ENCODE measurements at places on chromosomes 3 and 15.

DNA sequence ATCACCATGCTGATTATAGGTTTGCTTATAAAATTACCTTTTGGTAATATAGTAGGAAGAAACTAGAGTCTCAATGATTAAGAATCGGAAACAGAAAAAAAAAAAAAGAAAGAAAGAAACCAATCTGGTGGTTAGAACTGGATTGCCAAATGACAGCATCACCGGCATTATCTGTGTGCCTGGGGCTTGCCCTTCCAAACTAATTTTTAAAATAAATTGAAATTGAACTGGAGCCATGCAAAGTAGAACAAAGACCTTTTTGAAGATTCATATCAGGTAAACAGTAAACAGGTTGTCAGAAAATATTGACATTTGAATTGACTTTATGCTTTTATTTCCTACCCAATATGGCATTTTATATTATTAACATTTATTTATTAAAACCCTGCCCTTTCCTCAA lies 11.2 kb upstream of the CPB1 start:
- no peak for DNase-seq

DNA sequence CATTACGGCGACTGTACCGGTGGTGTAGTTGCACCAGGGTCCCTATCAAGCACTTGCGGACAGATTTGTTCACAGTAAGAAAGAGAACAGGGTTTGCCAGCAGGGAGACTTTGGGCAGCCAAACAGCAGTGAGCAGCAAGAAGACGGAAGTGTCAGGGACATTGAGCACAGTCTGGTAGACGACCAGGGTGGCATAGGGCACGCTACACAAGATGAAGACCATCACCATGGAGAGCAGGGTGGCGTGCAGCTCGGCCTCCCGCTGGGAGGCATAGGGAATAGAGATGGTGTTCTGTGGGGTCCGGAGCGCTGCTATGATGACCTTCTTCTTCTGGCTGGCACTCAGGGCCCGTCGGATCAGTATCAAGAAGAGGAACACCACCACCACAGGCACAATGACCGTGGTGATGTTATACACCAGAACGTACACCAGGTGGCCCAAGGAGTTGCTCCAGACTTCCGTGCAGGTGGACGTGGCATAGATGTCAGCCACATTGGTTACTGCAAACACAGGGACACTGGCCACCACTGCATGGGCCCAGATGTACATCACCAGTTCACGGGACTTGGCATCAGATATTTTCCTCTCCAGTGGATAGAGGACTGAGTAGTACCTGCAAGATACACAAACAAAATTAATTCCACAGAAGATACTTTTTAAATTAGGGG lies 19.1 kb upstream of the FSIP1 start:
- no peak for DNase-seq

- no peak for DNase-seq
Measured at GRCh38 chr3:176193032-176193730, 1004.1 kb downstream of the TBL1XR1 start.

DNA sequence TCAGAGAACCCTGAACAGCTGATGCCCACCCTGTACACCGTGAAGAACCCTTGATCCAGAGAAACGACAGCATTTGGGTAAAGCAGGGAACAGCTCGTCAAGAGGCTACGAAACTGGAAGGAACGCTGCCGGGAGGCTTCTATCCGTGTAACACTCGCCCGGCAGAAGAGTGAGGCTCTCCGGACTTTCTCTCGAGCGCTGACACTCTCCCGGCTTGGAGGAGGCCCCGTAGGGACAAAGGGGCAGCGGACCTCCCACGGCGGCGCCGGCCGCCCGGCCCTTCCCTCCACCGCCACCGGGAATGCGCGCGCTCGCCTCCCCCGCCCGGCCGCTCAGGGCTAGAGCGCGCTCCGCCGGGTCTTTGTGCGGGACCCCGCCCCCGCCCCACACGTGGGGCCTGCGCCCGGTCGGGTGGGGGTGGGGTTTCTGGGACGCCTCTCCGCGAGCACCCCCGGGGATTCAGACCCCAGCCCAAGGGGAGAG lies 1.7 kb downstream of the HYAL2 start:
- peak; percentile 82 for DNase-seq

DNA sequence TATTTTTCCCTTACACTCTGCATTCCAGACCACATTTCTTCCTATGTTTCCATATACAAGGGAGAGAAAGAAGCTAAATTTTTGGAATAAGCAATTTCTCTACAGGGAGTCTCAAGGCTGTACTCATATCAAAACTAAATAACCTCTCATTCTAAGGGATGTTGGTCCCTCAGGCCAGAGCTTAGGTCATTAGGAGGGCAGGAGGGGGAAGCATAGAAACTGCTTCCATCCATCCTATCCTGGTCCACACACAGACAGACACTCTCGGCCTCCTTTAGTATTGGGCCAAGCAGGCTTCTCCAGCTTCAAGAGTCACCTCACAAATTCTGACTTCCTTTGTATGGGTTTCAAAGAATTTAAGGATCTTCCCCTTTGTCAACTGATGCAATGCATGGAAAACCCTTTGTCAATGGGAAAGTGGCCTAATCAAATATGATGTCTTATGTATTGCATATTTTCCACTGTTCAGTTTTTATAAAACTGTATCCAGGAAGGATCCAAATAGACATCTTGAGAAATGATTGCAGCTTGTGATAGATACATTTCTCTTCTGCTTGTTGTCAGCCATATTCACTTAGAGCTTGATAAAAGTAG lies 140.7 kb upstream of the RARB start:
- DNase-seq, result no peak

DNA sequence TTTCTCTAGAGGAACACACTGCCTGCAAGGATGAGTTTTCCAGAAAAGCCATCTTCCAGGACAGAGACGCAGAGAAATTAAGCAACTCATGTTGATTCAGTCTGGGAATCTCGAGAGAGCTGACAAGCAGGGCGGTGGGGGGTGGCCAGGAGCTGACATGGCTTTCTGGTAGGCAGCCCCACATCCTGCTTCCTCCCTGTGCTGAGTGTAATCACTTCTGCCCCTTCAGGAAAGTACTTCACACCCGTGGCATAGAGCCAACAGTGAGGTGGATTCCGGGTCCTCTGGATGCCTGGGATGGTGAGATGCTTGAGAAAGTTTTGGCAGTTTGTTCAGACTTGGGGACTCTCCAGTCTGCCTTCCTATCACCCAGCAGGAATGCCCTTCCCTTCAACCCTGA lies 221.1 kb downstream of the SLCO3A1 start:
- peak; percentile 70 for DNase-seq

GRCh38 chr3:68234076-68234780 lies 579.8 kb upstream of the SUCLG2 start:
- no peak for DNase-seq

GRCh38 chr3:15347737-15348110 lies 15.3 kb upstream of the SH3BP5 start:
- no peak for DNase-seq

- no peak for DNase-seq
Measured at GRCh38 chr3:79380581-79380980, 387.2 kb downstream of the ROBO1 start.

DNA sequence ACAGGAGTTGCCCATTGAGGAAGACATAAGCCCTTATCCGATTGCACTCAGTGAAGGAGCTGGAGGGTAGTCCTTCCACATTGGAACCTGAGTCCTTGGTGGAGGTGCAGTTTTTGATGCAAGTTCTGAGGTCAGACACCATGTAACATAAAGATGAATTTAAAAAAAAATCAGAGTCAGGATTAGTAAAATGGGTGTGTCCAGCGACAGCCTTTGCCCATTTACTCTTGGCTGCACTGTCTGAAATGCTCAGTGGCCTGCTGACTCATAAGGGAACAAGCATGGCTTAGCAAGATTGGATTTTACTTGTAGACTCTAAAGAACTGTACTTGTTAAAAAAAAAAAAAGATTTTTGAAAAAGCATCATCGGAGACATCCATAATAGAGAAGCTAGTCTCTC lies 241.1 kb upstream of the TOPAZ1 start:
- no peak for DNase-seq

DNA sequence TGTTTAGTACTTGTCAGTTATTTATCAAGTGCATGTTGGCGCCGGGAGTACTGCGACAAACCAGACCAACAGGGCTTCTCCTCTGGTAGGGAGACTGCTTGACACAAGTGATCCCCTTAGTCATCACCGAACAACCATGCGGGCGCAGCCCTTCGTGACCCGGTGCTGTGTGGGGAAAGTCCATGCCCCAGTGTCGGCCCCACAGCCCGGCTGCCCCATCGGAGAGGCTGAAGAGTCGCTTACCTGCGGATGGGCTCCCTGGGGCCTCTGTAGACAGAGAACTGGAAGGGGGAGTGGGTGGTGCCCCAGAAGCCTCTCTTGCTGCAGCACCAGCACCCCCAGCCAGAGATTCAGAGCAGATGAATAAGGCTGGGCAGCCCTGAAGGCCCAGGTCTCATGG lies 90.3 kb upstream of the PRR23E start:
- DNase-seq, result no peak

DNA sequence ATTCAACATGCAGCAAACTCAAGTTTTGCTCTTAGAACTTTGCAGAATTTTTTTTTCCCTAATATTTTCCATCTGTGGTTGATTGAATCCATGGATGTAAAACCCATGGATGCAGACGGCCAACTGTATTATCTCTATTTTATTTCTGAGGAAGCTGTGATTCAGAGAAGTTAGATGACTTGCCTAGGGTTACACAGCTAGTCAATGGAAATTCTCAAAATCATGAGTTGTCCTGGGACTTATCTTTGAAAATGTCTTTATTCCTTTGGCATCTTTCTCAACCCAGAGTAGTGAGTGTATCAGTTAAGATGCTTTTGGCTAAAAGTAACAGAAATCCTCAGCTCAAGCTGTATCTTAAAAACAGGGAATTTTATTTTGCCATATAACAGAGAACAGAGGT lies 107.9 kb upstream of the GALNT15 start:
- DNase-seq, result no peak

DNA sequence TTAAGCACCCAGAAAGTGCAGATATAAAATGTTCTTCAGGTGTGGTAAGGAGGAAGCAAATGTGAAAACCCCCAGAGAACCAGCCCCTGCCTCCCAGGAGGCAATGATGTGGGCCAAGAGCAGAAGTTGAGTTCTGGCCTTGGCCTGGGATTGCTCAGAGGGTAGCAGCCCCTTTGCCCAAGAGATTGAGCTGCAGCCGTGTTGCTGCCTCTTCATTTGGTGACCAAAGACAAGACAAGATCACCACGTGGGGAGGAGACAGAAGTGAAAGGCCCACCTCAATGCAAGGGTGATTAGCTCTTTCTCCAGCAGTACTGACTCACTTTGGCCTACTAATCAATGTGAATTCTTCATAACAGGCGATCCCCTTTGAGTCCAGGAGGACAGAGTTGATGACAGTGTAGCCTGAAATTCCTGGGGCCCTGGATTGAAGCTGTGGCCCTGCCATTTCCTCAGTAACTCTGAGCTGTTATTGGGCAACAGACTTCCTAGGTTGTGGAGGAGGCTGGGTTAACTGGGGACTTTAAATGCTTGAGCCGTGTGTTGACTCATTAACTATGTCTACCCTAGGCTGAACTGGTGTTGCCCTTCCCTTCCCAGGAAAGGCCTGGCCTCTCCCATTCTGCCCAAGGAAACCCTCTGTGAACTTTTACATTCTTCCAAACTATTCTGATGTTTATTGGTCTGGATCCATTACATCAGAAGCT lies 86.5 kb downstream of the ST6GAL1 start:
- no peak for DNase-seq

DNA sequence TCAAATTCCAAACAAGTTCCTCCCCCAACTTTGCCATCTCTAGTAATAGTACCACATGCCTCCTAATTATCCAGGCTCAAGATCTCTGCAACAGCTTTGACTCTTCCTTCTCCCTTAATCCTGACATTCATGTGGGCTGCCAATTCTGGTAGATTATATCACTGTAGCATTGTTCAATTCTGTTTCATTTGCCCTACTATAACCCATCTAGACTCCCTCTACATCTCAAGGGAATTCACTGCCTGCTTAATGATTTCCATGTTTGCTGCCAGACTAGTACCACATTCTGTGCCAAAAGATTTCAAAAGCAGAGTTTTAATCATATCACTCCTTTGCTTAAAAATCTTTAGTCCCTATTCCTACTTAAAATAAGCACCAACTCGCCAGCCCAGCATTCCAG lies 34.6 kb upstream of the PPIB start:
- DNase-seq, result no peak

GRCh38 chr15:39444735-39445470 lies 136.0 kb upstream of the THBS1 start:
- DNase-seq, result no peak

GRCh38 chr3:65172209-65172608 lies 484.4 kb upstream of the ADAMTS9 start:
- no peak for DNase-seq

GRCh38 chr3:24185738-24186384 lies 240.8 kb downstream of the NR1D2 start:
- peak; percentile 42 for DNase-seq

- DNase-seq, result no peak
Measured at GRCh38 chr3:134028486-134029255, 1.1 kb downstream of the SLCO2A1 start.

GRCh38 chr3:188720636-188721035 lies 451.1 kb upstream of the TPRG1 start:
- no peak for DNase-seq

DNA sequence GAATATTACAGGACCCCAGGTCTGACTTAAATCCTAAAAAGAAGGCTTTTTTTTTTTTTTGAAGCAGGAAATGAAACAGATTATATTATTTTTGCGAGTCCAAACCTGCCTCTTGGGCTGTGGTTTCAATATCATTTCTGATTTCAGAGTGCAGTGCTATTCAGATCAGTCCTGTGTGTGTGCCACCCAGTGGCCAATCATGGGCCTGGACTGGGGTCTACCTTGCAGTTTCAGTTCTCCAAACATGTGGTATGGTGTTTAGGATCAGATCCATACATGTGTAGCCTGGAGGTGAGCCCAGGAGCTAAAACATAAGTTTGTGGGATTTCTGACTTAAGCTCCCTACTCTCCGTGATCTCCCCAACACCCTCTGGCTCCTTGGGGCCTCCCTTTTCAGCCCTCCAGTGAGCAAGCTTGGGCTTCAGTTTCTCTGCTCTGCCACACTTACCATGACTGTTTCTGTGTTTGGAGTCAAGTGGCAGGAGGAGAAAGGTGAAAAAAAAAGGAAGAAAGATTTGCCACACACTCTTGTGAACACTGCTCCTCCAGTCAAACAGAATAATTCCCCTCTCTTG lies 12.1 kb upstream of the THSD4 start:
- no peak for DNase-seq

DNA sequence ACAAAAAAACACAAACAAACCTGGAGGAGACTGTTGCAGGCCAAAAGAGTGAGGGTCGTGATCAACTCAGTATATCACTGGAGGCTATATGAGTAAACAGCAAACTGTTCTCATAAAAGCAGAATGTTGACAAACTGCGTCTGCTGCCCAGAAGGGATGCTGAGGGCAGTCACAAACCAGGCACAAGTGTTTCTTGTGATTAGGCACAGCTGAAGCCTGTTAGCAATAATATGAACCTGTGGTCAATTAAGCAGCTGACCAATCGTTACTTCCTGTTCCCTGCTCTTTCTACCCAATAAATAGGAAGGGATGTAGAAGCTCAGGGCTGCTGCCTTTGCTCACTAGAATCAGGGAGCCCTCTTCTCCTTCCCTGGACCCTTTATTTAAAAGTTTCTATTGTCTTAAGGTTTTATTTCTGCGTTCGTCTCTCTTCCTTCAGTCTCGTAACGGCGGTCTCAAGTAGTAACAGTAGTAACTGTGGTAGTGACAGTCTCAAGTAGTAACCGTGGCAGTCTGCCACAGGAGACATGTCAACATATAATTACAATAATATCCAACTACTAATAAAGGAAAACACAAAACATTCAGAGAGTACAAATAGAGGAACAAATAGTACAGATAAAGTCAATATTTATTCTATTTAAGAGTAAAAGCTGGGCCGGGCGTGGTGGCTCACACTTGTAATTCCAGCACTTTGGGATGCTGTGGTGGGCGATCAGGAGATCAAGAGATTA lies 698.4 kb upstream of the CCDC54 start:
- DNase-seq, result no peak

GRCh38 chr15:101045835-101046691 lies 126.9 kb downstream of the LRRK1 start:
- peak; percentile 3 for DNase-seq
